ENCODE measurements at places on chromosomes 11 and 22. TPM values are rescaled to one million over a fixed set of nuclear protein-coding genes. Genes with fewer than 3 reads are reported as not detected.

DNA sequence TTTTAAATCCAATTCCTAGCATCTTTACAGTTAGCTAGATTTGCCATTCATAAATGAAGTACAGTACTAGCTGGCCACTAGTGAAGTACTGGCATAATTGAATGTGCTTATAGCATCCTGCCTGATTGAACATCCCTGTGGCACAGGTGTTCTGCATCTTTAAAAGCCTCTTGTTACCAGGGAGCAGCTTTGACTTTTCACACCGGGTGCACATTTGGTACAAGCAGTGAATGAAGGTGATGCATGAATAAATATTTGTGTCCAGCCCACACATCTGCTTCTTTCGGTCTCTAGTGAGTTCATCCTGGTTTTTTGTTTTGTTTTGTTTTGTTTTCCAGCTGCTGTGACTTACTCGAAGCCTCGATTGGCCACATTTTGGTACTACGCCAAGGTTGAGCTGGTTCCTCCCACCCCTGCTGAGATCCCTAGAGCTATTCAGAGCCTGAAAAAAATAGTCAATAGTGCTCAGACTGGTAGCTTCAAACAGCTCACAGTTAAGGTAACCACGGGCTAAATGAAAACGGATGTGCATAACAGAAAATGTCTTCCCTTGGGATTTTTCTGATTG is 5.3 kb downstream of the ATP5MG start:
- no peak for DNase-seq

- DNase-seq: no peak
These were observed 5.1 kb upstream of the ENDOD1 start for GRCh38 chr11:95084509-95084908.

DNA sequence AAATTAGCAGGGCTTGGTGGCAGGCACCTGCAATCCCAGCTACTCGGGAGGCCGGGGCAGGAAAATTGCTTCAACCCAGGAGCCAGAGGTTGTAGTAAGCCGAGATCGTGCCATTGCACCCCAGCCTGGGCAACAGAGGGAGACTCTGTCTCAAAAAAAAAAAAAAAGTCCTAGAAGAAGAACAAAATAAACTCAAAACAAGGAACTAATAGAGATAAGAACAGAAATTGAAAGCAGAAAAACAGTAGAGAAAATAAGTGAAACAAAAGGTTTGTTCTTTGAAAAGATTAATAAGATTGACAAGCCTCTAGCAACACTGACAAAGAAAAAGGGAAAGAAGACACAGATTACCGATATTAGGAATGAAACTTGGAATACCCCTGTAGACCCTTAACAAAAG is 45.1 kb upstream of the CBX7 start:
- no peak for DNase-seq

DNA sequence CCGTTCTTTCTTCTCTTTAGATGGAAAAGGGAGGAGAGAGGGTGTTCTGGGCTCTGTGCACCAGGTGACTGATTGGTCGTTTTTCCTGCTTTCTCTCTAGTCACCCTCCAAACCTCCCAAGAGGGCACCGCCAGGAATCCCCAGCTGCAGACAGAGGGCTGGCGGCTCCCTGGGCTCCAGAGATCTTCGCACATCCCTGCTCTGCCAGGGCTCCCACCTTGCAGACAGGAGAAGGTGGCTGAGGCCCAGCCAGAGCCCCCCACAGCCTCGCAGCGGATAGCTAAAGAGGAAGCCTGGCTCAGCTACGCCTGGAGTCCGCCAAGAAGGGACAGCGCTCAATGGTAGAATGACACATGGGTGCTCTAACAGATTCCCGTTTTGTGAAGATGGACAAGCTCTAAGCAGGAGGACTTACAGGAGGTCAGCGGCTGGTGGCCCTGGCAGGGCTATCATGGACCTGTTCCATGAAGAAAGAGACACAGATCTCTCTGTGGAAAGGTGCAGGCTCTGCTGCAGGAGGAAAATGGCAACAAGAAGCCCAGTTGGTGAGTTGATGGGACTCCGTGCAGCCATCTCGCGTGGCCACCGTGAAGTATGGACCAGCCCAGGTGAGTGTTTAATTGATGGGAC is 976.9 kb downstream of the BRD1 start:
- no peak for DNase-seq

DNA sequence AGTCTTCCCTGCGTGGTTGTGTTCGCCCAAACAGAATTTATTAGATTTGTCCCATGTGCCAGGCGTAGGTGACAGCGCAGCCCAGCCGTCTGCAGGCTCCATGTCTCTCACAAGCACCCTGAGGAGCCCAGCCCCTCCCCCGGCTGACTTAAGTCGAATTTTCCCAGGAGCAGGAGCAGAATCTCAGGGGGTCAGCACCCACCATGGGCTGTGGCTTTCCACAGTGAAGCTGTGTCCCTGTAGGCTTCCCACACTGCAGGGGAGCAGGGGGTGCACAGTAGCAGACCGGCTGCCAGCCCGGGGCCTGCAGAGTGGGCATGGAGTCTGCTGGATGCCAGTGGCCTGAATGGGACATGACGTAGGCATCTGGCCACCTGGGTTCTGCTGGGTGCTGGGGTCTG is 16.0 kb downstream of the PARVG start:
- DNase-seq: no peak

NRXN2 gene
- 17.0 TPM for total RNA-seq

PANX3 gene
- not detected for total RNA-seq

GRCh38 chr11:45414088-45414487 is 127.9 kb upstream of the SYT13 start:
- no peak for DNase-seq

DNA sequence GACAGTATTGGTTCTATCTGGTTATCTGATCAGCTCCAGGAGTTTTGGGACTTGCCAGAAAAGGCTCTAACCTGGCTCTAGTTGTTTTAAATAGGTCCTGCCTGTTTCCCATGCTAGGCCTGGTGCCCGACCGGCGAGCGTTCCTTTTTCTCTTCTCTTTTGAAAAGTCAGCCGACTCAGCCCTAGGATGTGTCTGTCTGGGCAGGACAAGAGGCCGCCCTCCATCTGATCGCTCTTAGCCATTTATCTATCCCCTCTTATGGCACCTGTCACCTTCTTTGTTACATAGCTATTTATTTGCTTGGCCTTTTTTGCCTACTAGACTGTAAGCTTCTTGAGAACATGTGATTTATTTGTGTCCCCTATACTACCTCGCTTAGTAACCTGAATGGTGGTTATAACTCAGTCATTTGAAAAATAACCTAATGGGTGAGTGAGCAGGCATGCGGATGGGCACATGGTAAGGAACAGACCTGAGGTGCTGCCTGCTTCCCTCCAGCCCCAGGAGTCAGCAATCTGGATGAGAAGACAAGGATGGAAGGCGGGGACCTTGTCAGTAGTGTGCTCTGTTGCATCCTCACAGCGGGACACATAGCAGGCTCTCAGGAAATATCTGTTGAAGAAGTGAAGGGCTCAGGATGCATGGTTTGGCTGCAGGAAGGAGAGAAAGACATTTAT is 108.4 kb downstream of the ZBTB16 start:
- DNase-seq: no peak

IFITM1 gene
- 396 TPM for total RNA-seq

CEP126 gene
- 1.4 TPM for total RNA-seq

DNA sequence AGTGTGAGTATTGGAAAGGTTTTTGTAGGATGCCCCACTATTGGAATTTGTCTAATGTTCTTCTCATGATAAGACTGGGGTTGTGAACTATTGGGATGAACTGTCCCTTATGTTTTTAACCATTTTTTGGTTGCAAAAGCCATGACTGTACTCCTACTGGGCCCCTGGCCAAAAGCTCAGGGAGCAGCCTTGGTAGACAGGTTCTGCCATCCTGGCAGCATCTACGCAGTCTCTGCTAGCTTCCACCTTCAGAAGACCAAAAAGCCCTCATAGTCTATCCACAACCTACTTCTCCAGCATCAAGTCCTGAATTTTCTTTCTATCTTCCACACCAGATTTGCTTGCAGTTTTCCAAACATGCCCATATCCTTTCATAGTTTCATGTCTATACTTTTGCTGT is 211.8 kb downstream of the TENM4 start:
- DNase-seq: no peak

Measured in GM23338 (cell line).